ENCODE measurements at places on chromosomes 13 and 19.

- peak; percentile 45 for DNase-seq
Observed at GRCh38 chr19:40908976-40909375, 26.9 kb upstream of the CYP2A7 start.

DNA sequence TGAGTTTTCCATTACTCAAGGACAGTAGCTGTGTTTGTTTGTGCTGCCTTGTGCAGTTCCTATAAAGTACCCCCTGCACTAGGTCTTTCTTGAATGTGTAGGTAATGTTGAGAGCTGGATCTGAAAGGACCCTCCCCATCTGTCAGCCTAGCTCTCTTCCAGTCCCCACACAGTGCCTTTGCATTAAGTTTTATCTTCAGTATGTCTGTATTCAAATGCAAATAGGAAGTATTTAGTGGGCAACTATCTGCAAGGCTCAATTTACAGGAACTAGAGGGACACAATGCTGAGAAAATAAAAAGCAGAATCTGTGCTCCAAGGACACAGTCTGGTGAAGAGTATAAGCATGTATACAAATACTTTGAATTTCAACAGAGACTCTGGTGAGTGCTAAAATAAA, 558.5 kb downstream of the RFC3 start:
- no peak for DNase-seq

DNA sequence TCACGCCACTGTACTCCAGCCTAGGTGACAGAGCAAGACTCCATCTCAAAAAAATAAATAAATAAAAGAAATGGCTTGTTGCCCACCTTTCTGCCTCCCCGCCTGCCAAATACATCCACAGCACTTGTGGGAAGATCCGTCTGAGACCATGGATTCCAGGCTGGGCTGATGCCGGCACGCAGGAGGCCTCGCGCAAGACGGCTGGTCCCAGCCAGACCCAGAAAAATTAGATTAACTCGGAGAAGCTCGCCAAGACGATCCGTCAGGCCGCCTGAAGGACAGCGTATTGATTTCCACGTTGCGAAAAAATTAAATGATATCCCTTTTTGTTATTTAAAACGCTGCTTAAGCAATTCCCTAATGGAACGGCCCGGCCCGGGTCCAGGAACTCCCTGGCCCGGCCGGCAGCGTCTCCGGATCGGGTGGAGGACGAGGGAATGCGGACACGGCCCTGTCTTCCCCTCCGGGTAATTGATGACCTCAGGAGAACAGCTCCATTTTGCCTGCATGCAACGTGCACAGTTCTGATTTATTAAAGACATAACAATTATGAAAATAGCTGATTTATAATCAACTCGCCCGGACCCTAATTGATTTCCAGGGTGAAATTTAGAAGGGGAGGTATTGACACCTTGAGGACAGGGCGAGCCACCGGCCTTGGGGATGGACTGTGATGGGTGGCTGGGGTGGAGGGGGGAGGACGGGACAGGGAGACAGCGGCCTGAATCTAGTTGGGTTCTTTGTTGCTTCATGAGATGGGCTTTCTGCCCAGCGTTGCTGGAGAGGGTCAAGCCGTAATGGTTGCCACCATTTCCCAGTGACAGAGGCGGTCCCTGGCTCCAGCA, 52.1 kb downstream of the ZNRF4 start:
- DNase-seq = no peak

- DNase-seq = no peak
Observed at GRCh38 chr13:52779103-52779502, 39.5 kb upstream of the CNMD start.

DNA sequence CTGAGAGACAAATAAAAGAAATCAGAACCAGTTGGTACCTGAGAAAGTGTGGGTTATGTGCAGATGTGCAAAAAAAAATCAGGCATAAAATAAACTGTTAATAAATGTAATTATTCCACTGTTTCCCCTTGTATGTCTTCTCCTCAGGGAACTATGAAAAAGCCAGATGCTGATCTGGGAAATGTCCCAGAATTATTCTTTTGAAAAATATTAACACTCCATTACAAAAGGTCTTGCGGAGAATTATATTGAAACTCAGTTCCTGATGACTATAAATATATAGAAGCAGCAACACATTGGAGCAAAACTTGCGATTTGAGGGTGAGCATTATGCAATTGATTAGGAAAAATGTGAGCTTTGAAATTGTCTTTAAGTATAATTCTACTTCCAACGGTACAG, 433.3 kb upstream of the KLF12 start:
- DNase-seq = no peak

DNA sequence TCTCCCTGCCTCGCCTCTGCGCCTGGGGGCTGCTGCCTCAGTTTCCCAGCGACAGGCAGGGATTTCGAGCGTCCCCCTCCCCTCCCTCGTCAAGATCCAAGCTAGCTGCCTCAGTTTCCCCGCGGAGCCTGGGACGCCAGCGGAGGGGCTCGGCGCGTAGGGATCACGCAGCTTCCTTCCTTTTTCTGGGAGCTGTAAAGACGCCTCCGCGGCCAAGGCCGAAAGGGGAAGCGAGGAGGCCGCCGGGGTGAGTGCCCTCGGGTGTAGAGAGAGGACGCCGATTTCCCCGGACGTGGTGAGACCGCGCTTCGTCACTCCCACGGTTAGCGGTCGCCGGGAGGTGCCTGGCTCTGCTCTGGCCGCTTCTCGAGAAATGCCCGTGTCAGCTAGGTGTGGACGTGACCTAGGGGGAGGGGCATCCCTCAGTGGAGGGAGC, 722 bp upstream of the ICAM1 start:
- peak; percentile 52 for DNase-seq

DNA sequence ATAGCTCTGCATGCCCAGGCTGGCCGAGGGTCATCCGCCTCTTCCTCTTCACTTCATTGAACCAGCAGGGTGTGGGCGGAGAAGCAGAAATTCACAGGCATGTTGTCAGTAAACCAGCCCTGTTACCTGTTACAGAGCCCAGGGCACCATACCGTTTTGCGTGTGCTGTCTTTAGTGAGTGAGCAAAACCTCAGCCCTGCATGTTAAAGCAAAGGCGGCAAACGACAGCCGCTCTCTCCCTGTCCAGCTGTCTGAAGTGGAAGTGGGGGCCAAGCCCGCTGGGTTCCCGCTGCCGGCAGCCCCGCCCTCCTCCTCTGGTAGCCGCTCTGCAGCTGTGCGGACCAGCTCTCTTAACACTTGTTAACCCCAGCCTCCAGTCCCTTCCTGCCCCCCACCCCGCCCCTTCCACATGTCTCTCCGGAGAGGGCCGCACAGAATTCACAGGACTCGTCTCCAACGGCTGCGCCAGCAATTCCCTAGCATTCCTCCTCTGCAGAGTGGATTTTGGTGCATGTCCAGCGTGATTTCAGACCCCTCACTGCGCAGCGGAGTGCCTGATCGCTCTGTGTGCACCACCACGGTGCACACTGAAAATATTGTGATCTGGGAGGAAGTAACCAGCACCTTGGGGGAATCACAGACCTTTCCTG, 12.7 kb downstream of the KLHL26 start:
- DNase-seq = no peak

DNA sequence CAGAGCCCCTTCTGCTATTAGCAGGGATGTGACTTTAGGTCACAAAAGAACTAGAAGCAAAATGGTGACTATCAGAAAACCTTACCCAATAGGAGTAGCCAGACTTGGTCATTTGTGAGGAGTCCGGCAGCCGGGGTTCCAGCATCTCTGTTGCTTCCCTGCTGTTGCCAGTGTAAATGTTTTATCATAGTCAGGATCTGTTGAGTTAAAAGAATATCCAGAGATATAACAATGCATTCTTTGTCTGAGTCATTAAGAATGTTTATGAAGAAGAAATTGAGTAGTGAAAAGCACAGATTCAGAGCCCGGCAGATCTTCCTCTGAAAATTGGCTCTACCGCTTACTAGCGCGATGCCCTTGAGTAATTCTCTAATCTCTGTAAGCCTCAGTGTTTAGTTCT, 84.2 kb downstream of the COL4A2 start:
- no peak for DNase-seq

GRCh38 chr19:1235625-1236538, 1.9 kb downstream of the CBARP start:
- DNase-seq = no peak

DNA sequence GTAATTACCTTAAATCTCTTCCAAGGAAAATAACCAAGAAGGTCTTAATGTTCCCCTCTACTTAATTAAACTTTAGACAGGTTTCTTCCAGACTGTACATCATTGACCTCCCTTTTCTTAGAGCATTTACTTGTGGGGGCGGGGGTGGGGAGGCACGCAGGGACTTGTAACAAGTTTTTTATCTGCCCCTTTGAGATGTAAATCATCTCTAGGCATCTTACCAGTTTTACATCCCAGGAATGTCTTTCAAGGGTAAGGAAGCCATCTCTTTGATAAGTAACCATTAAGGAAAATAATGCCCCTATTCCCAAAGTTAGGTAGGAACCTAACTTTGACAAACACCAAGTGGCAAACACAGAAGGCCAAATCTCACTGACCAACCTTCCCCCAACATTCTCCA, 528.6 kb downstream of the SUCLA2 start:
- no peak for DNase-seq

- DNase-seq = no peak
Observed at GRCh38 chr13:66837246-66837645, 392.9 kb downstream of the PCDH9 start.

GRCh38 chr13:101700598-101700997, 248.1 kb downstream of the ITGBL1 start:
- no peak for DNase-seq

Data from stimulated activated CD4-positive, alpha-beta T cell treated with anti-CD3 and anti-CD28 coated beads, Interleukin-4, amount 100 ng/mL, for 4 hours (primary cell).